ENCODE measurements at places on chromosomes 7 and 10. TPM values are rescaled to one million over a fixed set of nuclear protein-coding genes. Genes with fewer than 3 reads are reported as not detected.
A peak's percentile ranks its signal among the peaks of the same experiment; 100 is the strongest.

Gene WNT8B
- not detected for total RNA-seq

Gene MCM7
- 147 TPM for total RNA-seq

Gene OR2A42
- total RNA-seq: 0.10 TPM

Gene CALHM3
- not detected for total RNA-seq

Gene SCRN1
- 66.6 TPM for total RNA-seq

Gene TMEM196
- total RNA-seq: not detected

Gene FBXL13
- 4.0 TPM for total RNA-seq

Gene CHAT
- not detected for total RNA-seq

Gene STAG3
- 22.0 TPM for total RNA-seq

Gene NEUROD6
- total RNA-seq: not detected

Gene CACNB2
- total RNA-seq: not detected

Gene RBM20
- total RNA-seq: not detected

Gene SH2D4B
- total RNA-seq: 0.12 TPM

- DNase-seq: no peak
Measured at GRCh38 chr10:70426823-70427222, 14.7 kb downstream of the NODAL start.

DNA sequence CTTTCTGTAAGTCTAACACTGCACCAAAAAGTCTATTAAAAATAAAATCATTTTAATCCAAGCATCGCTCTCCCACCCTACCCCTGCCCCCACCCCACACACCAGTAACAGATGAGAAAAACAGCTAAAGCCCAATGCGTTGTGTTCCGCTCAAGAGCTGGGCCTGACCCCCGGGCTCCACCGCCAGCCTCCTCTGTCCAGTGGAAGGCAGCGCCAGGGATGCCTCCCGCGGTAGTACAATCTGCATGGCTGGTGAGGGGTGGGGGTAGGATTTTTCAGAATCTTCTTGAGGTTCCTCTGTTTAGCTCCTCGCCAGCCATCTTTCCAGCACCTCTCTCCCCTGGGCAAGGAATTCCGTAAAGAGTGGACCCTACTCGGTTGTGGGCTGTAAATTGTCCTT, 12.1 kb downstream of the THSD7A start:
- DNase-seq: no peak

GRCh38 chr10:106053061-106053460, 1111.4 kb downstream of the SORCS1 start:
- no peak for DNase-seq

DNA sequence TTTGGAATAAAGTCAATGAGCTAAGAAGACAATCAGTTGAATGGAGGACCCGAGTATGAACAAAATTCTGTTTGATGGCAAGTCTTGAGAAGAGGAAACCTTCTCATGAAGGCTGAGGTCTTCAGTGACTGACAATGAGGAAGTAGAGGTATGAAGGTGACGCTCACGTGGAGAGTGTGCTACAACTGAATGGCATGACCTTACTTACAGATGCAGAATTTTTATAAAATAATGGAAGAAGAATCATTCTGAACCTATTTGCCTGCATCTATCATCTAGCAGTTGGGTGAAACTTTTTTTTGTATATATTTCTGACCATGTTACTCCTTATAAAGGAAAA, 19.4 kb upstream of the SP4 start:
- DNase-seq: peak; percentile 15

DNA sequence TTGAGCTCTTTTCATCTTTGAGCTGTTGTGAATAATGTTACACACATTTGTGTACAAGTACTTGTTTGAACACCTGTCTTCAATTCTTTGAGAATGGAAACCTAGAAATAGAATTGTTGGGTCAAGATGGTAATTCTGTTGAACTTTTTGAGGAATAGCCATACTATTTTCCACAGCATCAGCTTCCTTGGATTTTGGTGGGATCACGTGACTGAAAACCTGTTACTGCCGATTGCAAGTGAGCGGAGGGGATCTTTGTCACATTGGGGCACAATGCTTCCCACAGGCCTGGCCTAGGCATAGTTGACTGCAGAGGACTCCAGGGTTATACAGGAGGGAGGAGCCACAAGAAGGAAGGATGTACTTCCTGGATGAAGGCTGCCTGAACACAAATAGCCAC, 21.3 kb upstream of the CACUL1 start:
- DNase-seq: no peak

- no peak for DNase-seq
Measured at GRCh38 chr7:2596464-2597272, 35.1 kb upstream of the TTYH3 start.

DNA sequence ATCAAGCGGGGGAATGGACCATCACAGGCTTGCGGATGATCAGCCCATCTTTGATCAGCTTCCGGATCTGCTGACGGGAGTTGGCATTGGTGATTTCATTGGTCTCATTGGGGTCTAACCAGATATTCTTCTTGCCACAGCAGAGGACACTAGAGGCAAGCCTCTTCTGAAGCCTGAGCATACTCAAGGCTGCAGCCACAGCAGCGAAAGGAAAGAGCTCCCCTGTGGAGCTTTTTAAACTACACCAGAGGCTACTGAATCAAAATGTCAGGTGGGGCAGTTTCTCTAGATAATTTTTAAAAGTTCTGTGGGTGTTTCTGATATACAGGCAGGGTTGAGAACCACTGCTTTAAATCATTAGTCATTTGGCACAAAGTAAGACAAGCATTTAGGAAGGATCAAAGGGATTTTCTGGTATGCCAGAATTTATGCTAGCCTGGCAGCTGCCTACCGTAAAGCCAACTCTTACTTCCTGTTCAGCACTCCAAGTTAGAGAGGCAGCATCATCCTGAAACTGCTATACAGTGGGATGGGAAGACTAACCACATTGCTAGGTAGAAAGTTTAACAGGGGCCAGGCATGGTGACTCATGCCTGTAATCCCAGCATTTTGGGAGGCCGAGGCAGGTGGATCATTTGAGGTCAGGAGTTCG, 7.0 kb downstream of the NAPEPLD start:
- no peak for DNase-seq

DNA sequence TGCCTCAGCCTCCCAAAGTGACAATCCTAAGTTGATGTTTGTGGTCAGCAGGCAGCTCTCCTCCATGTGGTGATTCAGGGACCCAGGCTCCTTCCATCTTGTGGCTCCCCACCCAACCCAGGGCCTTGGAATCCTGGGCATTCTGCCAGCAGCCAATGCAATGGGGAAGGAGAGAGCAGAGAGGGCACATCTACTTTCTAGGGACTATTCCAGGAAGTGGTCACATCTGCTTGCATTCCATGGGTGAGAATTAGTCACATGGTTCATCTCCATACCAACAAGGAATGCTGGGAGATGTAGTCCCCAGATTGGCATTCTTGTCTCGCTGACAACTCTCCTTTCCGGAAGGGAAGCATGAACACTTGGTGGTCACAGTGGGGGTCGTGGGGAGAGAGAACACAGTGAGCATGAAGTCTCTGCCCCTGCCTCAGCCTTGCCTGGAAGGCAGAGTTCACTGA, 9.9 kb upstream of the SRRM3 start:
- DNase-seq: no peak

DNA sequence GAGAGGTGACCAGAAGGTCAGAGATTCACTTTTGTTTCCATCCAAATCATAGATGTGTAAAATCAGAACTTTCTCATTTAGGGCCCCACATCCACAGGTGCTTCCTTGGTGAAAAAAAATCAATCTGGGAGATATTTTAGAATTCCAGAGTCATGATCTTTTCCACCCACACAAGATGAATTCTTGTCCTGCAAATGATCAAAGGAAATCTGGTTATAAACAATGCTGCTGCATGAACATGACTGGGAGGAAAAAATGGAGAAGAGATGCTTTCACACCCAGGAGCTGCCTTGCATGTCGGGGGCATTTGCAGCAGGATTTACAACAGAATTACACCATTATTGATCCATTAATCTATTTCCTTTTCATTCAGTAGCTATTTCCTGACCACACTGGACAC, 106.5 kb upstream of the TMEM72 start:
- no peak for DNase-seq

DNA sequence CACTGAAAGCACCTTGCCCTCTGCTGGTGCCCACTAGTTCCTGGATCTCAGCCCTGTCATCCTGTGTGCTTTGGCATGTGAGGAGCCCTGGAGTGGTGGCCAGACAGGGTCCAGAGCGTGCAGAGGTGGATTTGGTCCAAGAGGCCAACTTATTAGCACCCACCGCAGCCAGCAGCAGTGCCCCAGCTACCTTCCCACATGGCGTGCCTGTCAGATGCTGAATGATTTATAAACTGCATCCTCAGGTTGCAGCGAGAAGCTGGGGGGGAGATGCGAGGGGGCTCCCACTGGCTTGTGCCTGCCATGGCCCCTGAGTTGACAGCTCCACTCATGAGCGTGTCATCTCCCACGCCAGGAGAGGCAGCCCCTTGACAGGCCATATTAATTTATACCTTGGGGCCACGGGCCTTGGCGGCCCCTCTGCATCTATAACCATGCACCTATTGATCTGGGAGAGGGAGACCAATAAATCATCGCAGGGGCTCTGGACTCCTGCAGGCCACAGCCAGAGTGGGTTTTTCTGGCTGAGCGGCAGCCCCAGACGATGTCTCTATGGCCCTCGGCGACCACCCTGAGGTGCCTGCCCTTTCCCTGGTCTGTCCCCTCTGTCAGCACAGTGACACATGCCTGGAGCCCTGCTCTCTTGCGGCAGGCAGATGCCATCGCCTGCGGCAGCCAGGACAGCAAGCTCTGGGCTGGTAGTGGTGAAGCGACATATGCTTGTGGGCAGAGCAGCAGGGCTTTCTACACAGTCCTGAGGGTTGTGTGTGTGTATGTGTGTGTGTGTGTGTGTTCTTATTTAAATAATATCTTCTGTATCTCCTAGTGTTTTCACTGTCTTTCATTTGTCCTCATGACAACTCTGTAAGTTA, 120.8 kb downstream of the CDH23 start:
- DNase-seq: no peak

DNA sequence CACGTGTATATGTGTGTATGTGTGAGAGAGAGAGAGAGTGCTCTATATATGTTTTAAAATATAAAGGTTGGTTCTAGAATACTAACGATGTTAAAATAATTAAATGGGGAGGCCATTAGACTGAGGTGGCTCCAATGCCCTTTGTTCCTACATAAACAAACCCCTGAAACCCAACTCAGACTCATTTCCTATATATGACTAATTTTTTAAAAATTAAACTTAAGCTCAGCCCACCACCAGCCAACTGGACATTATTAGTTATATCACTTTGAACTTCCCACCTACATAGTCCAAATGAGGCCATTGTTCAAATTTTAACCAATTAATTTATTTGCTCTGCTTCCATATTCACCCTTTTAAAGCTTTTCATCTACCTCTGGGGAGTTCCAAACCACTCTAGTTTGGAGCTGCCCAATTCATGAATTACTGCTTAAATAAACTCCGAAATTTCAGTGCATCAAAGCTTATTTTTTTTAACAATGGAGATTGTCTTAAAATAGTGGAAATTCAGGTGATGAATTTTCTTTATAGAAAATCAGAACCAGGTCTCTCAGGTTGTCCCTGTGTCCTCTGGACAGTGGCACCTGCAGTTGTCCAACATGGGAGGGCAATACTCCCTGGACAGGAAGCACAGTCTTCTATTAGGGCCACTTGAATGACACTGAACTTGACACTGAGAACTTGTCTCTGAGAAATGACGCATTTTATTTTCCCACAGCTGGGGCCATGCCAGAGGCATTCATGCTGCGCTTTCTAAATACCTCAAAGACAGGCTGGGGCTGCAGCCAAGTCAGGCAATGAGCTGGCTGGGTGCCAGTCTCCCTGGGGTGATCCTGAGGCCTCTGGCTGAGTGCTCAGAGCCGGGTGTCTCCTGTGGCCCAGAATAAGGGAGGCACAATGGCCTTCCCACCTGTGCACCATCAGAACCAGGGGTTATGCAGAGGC, 109.5 kb upstream of the TMEM72 start:
- no peak for DNase-seq

DNA sequence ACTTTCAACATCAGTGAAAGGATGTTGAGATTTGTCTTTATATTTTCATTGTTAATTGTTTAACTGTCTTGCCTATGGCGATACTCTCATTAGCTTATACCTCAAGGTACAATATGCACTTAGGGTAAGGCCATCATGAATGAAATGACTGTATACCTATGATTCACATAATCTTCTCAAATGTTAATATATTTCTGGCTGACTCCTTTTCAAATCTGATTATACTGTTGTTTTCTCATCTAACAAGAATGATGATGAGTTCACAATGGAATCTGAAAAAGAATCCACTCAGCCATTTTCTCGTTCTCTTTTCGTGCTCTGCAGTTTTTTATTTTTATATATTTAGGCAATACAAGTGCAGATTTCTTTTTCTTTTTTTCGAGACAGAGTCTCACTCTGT, 159.1 kb downstream of the ARHGAP12 start:
- DNase-seq: no peak

DNA sequence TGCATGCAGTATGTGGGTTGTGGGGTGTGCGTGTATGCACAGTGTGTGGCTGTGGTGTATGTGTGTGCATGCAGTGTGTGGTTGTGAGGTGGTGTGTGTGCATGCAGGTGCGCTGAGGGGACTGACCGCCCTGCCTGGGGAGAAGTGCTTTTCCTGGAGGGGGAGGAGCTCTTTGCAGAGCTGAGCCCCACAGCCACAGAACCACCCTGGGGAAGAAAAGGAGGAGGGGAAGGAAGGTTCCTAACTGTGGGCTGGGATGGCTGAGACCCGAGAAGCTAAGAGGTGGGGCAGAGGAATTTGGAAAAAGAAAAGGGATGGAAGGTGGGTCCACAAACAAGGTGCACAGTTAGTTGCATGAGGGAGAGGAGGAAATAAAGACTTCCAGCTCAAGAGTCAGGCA, at the start of gene TRPV5:
TSS of gene TRPV5 (minus strand) at position 123 of the 400 bp plus-strand sequence. CDS start 287 bp downstream, outside the sequence.
- no peak for DNase-seq

- no peak for DNase-seq
Measured at GRCh38 chr7:67550801-67551436, 554.3 kb downstream of the TYW1 start.

DNA sequence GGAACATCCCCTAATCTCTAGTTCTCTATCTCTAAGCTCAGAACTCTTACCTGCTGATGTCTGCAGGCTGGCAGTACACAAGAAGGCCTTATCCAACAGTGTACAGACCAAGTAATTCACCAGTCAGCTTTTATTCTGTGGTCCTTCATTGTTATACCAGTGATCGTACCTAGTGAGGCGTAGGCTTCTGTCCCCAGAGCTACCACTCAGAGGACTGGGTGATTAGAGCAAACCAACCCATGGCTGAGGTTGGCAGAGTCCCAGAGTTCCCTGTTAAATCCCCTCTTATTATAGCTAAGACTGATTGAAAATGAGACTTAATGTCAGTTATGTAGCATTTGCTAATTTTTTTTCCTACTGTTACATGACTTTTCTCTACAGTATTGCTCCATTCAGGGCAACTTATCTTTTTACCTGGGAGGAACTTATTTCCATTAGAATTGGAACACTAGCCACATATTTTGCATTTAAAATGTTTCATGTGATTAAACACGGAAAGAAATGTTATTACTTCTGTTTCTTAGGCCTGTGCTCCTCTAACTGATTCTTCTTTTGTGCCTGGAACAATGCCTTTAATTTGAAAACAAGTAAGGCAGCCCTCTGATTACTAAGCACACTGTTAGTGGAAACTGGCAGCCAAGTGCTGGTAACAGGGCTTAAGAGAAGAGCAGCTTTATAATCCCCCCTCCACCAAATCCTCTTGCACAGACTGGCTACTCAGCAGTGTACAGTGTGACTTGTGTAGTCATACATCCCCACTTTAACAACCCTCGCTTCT, 127.2 kb downstream of the LRRC4 start:
- DNase-seq: no peak
